ENCODE measurements at places on chromosomes 5 and 9.

DNA sequence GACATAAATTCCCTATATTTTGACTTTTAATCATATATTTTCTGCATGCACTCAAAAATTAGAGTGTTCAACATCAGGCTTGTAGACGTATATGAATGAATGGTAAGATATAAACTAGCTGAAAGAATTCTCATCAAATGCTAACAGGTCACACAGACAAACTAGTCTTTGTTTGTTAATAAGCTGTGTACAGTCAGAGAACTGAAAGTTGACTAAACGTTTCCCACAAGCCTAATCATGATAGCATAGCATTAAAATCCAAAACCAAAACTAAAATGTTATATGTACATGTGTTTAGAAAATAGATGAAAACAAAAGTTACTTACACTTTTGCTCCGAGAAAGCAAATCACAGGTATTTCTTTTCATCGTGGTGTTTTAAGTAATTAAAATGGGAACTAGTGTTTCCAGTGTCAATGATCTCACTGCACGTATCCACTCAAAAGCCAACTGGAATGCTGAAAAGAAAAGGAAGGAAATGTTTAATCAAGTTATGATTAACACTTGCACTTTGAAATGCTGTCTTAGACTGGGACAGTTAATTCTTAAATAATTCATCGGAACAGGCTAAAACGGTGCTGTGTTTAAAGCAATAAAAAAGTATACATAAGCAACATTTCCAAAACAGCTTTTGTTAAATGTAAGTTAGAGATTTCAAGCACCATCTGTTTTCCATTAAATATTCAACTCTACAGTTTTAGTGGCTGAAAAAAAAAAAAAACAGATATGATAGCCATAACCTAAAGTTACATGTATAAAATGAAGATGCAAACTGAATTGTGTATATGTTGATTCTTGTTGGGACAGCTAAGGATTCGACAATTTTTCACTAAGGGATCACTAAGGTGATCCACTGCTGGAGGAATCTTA lies 291.9 kb upstream of the PDE4D start:
- DNase-seq, result no peak

DNA sequence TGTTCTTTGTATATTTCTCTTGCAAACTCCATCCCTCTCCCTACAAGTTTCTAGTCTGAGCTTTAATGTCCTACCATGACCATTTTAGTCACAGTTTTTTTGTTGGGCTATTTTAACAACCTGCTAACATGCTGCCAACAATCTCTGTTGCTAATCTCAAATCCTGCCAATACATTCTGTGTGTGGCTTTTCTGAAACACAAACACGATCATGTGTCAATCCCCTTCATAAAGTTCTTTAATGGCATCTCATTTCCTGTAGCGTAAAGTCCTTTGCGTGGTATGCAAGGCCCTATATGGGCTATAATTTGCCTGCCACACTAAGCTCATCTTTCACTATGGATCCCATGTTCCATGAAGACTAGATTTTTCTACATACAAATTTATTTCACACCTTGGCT lies 180.6 kb downstream of the CWC27 start:
- no peak for DNase-seq

DNA sequence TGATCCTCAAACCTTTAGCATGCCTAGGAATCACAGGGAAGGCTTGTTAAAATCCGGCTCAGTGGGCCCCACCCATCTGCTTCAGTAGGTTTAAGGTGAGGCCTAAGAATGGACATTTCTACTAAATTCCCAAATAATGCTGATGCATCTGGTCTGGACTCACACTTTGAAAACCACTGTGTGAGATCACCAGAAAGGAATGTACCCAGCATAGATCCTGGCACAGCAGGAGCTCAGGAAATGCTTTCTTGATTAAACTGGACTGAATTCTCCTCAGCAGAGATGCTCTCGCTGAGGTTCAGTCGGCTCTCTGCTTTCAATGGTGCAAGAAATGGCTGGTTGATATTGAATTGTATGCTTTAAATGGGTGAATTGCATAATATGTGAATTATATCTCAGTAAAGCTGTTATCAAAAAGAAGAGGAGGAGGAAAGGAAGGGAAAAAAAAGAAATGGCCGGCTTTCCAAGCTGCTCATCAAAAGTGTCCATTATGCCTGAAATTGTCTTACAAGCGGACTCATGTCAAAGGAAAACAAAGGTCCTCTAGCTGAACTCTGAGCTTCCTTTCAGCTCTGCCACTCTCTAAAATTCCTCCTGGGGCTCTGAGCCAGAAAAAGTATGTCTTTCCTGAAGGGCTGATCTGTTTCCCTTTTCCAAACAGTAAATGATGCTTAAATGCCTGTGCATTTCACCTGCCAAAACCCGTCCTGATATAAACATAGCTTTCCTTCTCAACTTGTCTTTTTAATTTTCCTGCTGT lies 77.6 kb upstream of the SAP30L start:
- DNase-seq, result peak; percentile 79

- no peak for DNase-seq
These were observed 13.1 kb downstream of the TRIO start for GRCh38 chr5:14156290-14156649.

DNA sequence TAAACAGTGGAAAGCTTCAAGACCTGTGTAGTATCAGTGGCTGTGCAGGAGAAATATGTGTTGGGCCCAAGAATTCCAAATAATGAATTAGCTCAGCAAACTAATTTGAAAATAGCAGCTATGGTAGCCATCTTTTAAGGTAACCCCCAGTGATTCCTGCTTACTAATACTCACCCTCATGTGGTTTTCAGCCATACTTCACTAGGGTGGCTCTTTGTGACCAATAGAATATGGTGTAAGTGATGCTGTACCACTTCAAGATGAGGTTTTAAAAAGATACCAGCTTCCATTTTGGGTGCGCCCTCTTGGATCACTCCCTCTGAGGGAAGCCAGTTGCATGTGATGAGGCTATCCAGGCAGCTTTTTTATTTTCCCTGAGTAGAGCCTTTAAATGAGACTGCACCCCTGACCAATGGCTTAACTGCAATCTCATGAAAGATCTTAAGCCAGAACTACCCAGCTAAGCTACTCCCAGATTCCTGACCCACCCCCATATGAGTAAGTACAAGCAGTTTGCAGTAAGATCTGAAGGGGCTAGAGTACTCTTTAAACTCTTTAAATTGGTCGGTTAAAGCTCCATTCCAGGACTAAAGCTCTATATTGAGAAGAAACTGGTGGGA lies 58.3 kb downstream of the UHRF2 start:
- DNase-seq, result no peak

DNA sequence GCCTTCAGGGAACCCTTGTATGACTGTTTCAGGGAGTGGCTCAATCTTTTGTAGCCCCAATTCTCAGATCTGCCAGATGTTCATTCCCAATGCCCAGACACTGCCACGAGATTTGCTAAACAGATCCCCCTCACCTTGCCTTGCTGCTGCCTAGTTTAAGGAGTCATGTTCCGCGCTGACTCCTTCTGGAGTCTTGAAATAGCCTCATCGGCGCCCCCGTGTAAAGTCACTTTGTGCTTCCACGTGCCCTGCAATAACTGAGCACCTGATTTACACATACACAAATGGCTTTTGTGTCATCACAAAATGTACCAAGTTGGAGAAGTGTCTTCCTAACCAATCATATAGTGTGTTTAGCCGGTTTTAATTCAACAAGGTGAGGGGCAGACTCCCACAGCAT lies 62.3 kb downstream of the PRRT1B start:
- DNase-seq, result no peak

DNA sequence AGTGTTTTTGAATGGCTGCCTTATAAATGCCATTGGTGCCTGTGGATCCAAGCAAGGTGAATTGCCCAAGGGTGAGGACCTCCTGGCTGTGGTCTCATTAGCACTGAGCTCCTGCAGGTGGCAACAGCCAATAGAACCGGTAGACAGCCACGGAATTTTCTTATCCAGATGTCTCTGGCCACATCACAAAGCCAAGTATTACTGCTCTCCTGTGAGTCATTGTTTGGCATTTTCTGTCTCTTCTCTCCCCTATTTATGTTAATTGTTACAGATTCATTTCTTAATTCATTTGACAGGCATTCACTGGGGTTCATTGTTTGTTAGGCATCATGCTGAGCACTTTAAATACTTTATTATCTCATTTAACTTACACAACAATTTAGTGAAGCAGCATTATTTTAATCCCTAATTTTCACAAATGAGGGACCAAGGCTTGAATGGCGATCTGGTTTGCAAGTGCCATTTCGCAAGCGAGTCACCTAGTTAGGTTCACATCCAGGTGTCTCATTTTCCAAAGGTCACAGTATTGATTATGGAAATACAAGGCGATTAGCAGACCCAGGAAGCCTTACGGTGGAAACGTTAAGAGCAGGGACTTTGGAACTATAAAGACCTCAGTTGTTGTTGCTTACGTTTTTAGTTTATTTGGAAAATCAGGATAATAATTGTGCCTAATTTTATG lies 58.2 kb upstream of the DPYSL3 start:
- DNase-seq, result peak; percentile 39

DNA sequence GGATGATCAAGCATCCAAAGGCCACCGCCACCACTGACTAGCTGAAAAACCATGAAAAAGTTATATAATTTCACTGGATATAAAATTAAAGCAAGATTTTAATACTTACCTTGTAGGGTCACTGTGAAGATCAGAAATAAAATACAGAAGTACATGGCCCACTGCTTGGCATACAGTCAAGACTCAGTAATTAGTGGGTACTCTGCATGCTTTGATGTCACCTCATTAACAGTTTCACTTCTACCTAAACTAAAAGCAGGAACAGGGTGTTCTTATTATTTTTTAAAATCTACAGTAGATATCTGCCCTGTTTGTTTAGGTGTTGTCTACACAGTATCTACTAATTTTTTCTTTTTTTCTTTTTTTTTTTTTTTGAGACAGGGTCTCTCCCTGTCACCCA lies 66.4 kb downstream of the NFIB start:
- no peak for DNase-seq

DNA sequence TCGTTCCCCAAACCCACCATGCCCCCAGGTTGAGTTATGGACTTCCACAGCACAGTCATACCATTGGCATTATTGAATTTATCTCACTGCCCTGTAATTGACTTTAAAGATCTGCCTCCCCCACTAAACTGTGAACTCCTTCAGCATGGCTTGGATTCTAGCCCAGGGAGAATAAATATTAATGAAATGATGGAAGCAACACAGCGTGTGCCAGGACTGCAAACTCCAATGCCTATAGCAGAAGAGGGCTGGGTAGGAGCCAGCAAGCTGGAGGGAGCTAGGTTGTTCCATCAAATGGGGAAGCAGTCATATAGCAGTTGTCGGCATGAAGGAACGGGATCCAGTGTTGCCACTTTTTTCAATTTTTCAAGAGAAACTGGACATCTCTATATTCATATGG lies 69.0 kb upstream of the MSX2 start:
- no peak for DNase-seq

- no peak for DNase-seq
These were observed 24.1 kb upstream of the PHYKPL start for GRCh38 chr5:178256746-178257145.

DNA sequence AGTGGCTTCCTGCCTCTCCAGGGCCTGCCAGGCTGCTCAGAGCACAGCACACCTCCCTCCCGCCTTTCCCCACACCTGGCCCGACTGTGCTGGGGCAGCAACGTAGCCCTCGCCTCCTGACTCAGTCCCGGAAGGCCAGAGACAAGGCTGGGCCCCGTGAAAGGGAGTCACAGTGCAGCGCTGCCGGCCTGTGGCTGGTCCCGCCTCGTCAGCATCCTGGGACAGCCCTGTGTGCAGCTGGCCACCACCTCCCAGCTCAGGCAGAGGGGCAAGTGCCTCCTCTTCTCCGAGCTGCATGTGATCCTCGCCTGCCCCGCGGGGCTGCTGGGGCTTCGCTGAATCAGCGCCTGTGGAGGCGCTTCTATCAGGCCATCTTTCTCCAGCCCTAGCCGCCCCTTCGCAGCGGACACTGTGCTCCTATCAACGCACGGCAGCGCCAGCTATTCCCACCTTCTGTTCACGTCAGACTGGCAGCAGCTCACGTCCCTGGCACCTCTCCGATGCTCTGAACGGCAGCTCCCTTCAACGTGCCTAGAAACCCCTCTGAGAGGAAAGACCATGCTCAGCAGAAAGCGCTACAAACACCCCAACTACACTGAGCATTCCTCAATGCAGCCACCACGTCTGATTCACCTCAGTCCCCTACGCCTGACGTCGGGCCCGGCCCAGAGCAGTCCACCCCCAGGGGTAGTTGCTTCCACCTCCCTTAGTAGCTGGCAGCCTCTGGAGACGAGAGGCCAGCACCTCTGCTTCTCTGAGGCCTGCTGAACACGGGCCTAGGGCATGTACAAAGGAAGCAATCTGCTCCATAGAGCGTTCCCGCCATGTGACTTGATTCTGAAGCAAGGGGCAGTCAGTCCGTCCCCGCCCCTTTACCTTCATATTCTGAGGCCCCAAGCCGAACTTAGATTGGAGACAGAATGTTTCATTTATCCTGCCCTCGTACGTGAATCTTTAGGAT lies 78.8 kb downstream of the GPR21 start:
- peak; percentile 55 for DNase-seq

DNA sequence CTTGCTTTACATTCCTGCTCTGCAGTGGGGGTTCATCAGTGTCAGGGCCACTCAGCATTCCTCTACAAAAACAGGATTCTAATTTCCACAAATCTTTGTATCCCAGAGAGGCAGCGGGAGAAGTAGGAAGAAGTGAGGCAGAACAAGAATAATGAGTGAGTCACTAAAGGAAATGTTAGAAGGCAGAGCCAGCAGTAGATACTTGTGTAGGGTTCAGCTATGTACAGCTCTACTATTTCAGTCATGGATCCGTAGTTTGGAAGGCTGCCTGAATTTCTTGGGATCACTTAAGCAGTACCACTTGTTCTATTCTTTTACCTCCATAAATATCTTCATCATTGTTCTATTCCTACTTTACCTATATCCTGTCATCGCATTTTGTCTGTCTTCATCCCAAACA lies 246.3 kb upstream of the TLE4 start:
- DNase-seq, result no peak

DNA sequence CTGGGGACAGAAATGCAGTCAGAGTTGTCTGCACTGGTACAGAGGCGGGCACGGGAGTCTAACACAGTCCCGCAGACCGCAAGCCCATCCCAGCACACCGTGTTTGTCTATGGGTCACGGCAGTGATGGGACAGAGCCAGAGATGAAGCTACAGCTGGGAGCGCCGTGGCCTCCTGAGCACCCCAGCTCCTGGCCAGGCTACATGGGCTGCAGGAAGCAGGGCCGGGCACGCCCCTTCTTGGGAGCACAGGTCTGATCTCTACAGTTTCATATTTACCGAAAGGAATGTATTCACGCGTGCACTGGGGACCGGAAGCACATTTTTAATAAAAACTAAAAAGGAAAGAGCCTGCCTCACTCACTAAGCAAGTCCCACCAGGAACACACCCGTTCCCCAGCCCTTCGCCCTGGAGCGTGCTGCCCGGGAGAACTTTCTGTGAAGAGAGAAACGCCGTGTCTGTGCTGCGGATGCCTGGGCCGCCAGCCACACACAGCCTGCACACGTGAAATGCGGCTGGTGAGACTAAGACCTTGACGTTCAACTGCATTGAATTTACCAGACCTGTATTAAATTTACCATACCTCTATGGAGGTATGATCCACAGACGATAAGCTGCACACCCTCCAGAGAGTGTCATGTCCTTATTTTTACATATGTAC lies 81.1 kb downstream of the VAV2 start:
- DNase-seq, result no peak

- DNase-seq, result no peak
These were observed 118.9 kb upstream of the NFIB start for GRCh38 chr9:14432666-14433350.

GRCh38 chr5:51811883-51812471 lies 428.7 kb downstream of the ISL1 start:
- DNase-seq, result peak; percentile 8
